Hematopoietic multipotent progenitor cell treated with erythropoietin and hydrocortisone succinate and interleukin-3 and kit ligand, for 8 days (in vitro differentiated cells): ENCODE measurements at places on chromosomes 7 and 10.

- no peak for DNase-seq
These were observed 30.6 kb upstream of the CTBP2 start for GRCh38 chr10:125190946-125191345.

DNA sequence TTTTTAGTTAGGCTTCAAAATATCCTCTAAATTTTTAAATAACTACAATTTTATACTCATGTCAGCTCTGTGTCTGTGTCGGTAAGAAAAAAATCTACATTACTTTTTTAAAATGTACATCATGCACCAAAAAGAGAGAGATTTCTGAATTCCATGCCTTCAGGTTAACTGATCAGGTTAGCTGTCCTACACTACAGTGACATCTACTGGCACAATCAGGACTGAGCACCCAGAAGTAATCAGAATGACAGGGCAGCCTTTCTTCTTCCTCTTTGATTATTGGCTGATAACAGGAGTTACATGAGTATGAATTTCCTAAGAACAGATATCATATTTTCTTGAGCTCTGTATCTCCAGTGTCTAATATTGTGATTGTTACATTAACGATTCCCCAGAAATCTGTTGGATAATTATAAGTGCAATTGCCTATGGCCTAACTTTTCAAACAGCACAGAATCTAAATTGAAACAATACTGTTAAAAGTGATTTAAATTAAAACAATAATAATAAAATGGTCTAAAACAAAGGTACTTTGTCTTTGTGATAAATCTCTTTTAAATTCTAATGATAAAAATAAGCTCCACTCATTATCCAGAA, 41.8 kb upstream of the HYCC1 start:
- peak; percentile 79 for DNase-seq

DNA sequence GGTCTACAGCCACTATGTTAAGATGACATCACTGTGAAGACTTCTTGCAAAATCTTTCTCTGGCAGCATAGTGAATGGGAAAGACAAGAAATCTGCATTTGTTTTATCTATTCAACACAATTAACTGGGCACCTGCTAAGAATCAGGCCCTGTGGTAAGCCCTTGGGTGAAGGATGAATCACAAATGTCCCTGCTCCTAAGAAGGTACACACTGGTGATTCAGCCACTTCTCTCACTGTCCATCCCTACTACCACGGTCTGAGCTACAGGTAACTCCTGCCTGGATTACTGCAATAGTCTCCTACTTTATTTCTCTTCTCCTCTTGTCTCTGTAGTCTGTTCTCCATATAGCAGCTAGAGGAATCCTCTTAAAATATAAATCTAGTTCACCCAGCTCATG, 116.1 kb downstream of the HIBADH start:
- no peak for DNase-seq

DNA sequence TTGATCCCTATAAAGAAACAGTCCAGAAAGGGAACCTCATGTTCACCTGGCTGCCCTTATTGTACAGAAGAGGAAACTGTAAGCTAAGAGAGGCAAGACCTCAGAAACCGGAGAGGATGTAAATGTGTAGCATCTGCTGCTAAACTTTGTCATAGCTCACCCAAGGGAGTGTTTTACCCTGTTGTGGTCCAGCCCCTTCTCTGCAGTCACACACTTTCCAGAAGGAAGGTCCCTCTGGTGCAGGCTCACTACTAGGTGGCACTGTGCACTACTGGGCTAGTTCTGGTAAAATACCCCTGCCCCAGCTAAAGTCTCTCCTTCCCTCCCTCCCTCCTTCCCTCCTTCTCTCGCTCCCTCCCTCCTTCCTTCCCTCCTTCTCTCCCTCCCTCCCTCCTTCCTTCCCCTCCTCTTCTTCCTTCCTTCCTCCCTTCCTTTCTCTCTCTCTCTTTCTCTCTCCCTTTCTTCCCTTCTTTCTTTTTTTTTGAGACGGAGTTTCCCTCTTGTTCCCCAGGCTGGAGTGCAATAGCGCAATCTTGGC, 42.5 kb upstream of the LCOR start:
- no peak for DNase-seq
